Calu3 (cell line): ENCODE measurements at places on chromosomes 2 and 18.

DNA sequence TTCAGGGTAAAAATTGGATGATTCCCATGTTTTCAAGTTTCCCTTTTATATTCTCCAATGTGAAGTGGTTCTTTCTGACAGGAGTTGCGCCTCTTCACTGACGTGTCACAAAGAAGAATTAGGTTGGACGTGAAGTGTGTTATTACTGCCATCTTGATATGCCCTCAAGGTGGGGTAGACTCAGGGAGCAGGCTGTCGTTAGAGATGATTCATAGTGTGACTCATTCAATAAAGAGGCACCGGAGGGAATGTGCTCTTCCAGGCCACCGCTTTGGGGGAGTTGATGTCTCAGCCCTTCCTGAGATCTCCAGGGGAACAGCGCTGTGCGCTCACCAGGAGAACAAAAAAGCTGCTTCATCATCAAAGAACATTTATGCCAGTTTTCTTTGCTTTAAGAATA lies 3.6 kb upstream of the DGKD start:
- DNase-seq: peak; percentile 64

DNA sequence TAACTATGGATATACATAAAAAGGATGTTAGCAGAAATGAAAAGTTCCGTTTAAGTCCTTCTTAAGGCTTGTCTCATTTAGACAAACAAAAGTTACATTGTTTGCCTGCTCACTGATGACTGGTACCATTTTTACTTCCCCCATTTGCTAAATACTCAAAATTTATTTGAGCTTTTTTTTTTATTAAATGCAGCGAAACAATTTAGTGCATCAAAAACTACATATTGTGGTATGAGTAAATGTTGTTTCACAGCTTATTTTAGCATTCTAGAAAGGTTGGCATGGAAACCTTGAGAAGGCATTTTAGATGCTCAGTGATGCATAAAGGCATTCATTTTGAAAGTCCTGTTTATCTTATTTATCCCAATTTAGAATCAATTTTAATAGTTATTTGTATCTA lies 100.0 kb downstream of the MAP2 start:
- DNase-seq: no peak

DNA sequence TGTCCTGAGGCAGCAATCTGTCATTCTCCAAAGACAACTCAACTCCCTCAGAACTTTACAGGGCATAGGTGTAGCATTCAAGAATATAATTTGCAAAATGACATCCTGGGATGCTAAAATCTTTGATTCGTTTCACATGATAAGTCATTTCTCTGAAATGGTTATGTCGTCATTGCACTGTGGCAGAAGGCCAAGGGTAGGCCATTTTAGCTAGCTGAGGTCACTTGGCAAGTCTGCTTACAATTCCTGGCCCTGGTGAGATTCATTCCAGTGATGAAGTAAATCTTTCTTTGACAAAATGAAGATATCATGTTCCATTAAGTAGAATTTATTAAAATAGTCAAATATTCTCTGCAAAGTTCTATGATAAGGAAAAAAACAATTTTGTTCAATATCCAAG lies 1410.3 kb upstream of the LRRTM1 start:
- no peak for DNase-seq

DNA sequence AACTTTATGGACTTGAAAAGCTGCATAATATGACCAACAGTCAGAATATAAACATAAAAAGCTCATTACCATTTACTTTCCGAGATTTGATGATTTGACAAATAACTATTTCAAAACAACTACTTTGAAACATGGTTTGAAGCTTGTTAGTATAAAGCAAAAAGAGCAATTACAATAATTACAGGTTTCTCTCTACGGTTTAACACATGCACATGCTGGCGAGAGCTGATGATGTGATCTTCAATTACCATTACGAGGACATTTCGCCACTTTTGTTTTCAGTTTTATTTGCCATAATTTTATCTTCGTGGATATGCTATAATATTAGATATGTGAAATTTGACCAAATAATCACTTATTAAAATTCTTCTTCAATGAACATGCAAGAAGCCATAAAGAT lies 270.1 kb downstream of the TCF4 start:
- DNase-seq: no peak

DNA sequence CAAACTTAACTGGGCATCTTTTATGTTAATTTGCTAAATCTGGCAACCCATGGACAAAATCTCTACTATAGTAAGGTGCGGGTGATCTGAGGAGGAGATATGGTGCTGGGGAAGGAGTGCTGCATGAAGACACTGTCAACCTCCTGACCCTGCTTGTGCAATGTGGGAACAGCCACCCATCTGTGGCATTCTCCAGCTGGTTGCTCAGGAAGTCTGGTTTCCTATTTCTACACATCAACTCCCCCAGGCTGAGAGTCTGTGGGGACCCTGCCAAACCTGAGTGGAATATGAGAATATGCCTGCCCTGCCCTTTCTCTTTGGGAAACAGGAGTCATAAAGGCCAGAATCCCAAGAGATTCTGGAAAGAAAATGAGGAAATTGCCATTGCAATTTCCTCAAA lies 60.1 kb upstream of the PAX3 start:
- no peak for DNase-seq

GRCh38 chr2:231187736-231188505 lies 10.5 kb upstream of the ARMC9 start:
- DNase-seq: no peak

- DNase-seq: no peak
These were observed 4.8 kb downstream of the TMEM200C start for GRCh38 chr18:5890331-5891183.

- no peak for DNase-seq
These were observed 51.9 kb upstream of the CWC22 start for GRCh38 chr2:180058993-180059392.

- no peak for DNase-seq
These were observed 49.4 kb downstream of the TGOLN2 start for GRCh38 chr2:85278361-85278760.
